T follicular helper cell (primary cell): ENCODE measurements at places on chromosomes 5 and 9.

- no peak for DNase-seq
Observed at GRCh38 chr9:114664181-114664580, 6.6 kb upstream of the TEX53 start.

GRCh38 chr5:116764941-116765340 is 190.3 kb upstream of the SEMA6A start:
- no peak for DNase-seq

DNA sequence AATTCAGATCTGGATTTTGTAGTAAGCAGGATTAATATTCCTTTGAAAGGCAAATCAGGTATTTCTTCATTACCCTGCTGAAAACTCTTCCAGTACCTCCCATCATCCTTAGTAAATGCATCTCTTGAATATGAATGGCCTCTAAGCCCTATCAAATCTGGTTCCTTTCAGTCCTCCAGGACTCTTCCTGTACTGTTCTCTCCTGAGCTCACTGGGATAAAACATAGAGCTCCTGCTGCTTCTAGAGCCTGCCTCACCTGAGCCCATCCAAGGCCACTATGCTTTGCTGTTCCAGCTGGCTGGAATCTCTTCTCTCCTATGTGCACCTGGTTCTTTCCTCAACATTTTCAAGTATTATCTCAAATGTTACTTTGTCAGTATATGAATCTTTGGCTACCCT is 803.3 kb upstream of the CTNND2 start:
- no peak for DNase-seq

DNA sequence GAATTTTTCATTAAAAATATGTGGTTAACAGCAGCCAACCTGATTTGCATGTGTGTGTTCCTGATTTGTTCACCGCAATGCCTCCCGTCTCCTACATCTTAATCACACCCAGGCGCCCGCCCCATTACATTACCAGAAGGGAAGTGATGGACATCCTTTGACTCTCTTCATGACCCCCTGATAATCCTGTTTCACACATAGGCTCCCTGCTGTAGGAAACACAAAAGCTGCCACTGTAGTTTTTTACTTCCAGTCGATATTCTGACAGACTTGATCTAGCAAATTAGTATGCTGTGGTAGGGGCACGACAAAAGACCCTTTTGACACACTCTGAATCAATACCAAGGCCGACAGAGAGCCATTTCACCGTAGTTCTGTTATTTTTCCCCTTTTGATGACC is 287.8 kb upstream of the ISL1 start:
- DNase-seq: no peak
